ENCODE measurements at places on chromosomes 16 and 17. TPM values are rescaled to one million over a fixed set of nuclear protein-coding genes. Genes with fewer than 3 reads are reported as not detected.

CCL4 gene
- 0.29 TPM for total RNA-seq

HLF gene
- 0.08 TPM for total RNA-seq

TBC1D3 gene
- total RNA-seq: not detected

VTN gene
- 20.2 TPM for total RNA-seq

SLC13A2 gene
- 0.12 TPM for total RNA-seq

ASB16 gene
- not detected for total RNA-seq

EPX gene
- not detected for total RNA-seq

SLC47A1 gene
- total RNA-seq: 23.3 TPM

CCDC144A gene
- total RNA-seq: 0.95 TPM

C17orf78 gene
- total RNA-seq: not detected

NPB gene
- total RNA-seq: 0.57 TPM

SCGB1C2 gene
- not detected for total RNA-seq

GHDC gene
- total RNA-seq: 19.9 TPM

STUB1 gene
- 120 TPM for total RNA-seq

ANKRD40CL gene
- total RNA-seq: not detected

CTF1 gene
- 0.21 TPM for total RNA-seq

SPATA22 gene
- total RNA-seq: not detected

Measured in A549 treated with dexamethasone at 1 μM for 4 hours (cell line).